Stromal cell of bone marrow (primary cell): ENCODE measurements at places on chromosomes 6 and 20.

DNA sequence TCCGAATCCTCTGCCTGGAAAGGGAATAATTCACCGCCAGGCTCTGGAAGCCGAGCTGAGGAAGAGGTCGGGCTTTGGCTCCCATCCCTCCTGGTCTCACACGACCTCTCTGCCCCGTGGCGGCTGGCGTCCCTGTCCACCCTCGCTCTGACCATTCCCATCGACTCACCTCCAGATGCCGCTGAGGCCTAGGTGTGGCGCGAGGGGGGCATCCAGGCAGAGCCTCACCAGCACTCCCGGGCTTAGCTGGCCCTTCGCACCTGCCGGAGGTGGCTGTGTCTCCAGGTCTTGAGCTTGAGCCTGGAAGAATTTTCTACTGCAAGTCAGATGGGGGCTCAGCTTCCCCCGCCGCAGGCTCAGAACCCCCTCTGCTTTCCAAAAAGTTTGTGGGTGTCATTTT lies 28.5 kb upstream of the SMOC2 start:
- DNase-seq, result no peak

GRCh38 chr6:42347456-42347855 lies 104.3 kb downstream of the TRERF1 start:
- no peak for DNase-seq

- DNase-seq, result no peak
Measured at GRCh38 chr6:20069021-20069522, 143.2 kb downstream of the MBOAT1 start.

DNA sequence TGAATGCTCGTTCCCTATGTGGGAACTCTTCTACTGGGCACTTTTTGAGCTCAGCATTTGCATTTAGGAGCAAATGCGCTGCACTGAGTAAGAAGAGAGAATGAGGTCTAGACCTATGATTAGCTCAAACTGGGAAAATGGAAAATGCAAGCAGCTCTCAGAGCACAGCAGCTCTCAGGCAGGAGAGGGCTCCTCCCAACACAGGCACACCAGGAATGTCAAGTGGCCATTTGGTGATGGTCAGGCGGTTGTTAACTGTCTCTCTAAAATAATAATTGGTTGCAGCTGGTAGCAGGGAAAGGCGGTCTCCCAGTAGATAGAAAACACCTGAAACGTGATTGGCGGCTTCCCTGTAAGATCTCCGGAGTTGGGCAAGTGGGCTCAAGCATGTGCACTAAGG lies 162.0 kb upstream of the ECI2 start:
- no peak for DNase-seq

DNA sequence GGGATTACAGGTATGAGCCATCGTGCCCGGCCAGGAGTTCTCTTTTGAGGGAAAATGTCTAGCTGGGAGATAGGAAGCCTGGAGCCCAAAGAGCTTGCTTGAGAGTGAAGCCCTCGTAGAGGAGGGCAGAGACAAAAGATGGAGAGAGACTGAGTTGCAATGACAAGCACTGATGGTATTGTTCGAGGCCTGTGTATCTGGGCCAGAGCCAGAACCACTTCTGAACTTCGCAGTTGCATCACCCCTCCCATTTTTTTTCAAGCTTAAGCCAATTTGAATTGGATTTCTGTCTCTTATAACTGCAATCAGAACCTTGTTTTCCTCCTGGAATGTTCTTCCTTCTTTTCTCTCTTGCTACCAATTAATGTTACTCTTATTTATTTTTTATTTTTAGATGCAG lies 83.1 kb downstream of the KCNB1 start:
- peak; percentile 34 for DNase-seq

GRCh38 chr20:50794181-50794845 lies 548 bp upstream of the BCAS4 start:
- DNase-seq, result no peak

- no peak for DNase-seq
Measured at GRCh38 chr20:11718474-11719094, 199.1 kb upstream of the BTBD3 start.

- DNase-seq, result no peak
Measured at GRCh38 chr6:70037445-70037844, 171.1 kb downstream of the COL19A1 start.

DNA sequence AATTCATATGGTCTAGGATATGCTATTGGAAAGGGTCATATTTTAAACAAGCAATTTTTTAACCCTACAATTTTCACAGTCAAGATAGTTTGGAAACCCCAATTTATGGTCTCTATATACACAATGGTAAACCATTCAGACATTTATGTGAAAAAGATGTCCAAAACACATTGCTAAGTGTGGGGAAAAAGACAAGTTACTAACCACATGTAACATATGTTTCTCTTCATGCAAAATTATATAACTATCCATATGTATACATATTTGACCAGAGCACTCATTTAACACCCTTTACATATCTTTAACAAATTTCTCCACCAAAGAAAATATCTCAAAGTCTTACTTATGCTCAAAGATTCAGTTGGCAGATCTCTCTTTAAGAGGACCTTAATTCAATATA lies 110.6 kb downstream of the RNGTT start:
- DNase-seq, result no peak

DNA sequence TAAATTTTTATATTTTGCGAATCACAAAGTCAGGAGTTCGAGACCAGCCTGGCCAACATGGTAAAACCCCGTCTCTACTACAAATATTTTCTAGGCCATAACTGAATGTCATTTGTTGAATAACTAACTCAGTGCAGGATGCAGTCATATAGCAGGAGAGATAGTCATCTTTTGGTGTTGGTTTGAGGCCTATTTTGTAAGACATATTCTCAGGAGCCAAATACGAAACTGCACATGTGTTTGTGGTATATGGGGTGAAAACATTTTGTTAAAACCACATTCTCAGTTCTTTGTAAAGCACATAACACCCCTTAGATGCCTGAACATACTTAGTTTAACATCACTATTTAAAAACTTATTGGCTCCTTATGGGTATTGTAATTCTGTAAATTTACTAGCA lies 4.7 kb upstream of the ENPP5 start:
- no peak for DNase-seq

GRCh38 chr6:30884521-30885480 lies 482 bp downstream of the DDR1 start:
- no peak for DNase-seq

DNA sequence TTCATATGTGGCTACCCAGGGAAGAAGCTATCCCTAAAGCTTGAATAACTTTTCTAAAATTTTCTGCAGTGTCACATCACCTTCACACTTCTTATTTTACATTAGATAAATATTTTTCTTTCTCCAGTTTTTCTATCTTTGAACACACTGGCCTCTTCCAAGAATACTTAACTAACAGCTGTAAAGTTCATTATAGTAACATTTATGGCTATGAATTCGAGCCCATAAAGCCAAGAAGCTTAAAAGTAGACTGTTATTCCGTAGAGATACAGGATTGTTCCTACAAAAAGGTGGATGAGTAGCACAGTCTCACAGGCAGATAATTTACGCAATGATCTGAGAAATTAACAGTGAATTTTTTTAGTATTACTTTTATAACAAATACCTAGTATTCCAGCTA lies 55.7 kb upstream of the BMP5 start:
- DNase-seq, result no peak

DNA sequence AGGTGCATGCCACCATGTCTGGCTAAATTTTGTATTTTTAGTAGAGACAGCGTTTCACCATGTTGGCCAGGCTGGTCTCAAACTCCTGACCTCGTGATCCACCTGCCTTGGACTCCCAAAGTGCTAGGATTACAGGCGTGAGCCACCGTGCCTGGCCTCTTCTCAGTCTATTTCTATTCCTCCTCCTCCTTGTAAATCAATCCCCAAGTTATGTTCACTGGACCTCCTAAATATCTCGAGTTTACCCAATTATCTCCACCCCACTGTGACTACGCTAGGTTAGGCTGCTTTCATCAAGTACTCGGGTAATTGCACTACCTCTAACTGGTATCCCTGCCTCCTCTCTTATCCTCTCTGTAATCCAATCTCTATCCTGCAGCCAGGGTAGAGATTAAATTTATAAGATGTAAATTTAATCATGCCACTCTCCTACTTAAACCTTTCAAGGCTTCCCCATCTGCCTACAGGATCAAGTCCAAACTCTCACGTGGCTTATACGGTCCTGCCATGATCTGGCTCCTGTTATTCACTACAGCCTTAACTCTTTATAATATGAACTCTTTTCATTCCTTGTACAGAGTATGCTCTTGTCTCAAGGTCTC lies 837 bp upstream of the MAD2L1BP start:
- no peak for DNase-seq

GRCh38 chr6:136501514-136501913 lies 48.7 kb downstream of the MAP7 start:
- no peak for DNase-seq

GRCh38 chr20:904039-904545 lies 12.0 kb downstream of the ANGPT4 start:
- DNase-seq, result no peak

GRCh38 chr20:32040142-32040953 lies 11.7 kb upstream of the HCK start:
- DNase-seq, result no peak

DNA sequence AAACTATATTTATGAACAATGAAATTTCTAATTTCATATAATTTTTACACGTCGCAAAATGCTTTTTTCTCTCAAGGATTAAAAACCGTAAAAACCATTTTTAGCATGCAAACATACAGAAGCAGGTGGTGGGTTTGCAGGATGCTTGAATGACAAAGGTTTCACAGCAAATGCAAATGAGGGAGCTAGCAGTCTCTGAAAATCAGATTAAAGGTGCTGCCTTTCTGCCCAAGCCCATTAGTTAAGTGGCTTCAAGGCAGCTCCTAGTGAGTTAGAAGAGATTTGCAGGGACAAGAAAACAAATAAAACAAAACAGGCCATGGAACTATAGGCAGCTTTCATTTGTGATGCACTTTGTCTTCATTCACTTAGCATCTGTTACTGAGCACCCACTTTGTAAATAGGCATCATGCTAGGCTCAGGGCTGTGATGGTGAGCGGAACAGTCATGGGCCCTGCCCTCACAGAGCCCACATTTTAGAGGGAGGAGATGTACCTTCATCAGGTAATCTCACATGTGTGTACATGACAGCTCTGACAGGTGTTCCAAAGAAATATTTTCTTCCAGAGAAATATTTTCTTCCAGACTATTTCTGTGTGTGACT lies 29.5 kb downstream of the NAPB start:
- DNase-seq, result no peak

GRCh38 chr20:63980317-63980805 lies 571 bp upstream of the PRPF6 start:
- DNase-seq, result no peak

- DNase-seq, result no peak
Measured at GRCh38 chr6:138682704-138683527, 90.7 kb upstream of the CCDC28A start.

DNA sequence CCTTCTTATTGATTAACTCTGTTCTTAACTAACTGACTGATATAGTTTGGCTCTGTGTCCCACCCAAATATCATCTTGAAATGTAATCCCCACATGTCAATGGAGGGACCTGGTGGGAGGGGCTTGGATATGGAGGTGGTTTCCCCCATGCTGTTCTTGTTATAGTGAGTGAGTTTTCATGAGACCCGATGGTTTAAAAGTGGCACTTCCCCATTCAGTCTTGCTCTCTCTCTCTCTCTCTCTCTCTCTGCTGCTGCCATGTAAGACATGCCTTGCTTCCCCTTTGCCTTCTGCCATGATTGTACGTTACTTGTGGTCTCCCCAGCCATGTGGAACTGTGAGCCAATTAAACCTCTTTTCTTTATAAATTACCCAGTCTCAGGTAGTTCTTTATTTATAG lies 81.8 kb upstream of the SPACA1 start:
- DNase-seq, result no peak

GRCh38 chr20:24462460-24463010 lies 6.9 kb upstream of the SYNDIG1 start:
- no peak for DNase-seq

GRCh38 chr20:49685809-49686208 lies 27.9 kb downstream of the B4GALT5 start:
- DNase-seq, result no peak

- no peak for DNase-seq
Measured at GRCh38 chr6:36555750-36556252, 8.5 kb upstream of the STK38 start.
